ENCODE measurements at places on chromosomes 2 and 18.

GRCh38 chr2:217382794-217383193 lies 522.9 kb upstream of the TNP1 start:
- DNase-seq = no peak

GRCh38 chr18:7336623-7337022 lies 105.7 kb downstream of the LRRC30 start:
- DNase-seq = no peak

DNA sequence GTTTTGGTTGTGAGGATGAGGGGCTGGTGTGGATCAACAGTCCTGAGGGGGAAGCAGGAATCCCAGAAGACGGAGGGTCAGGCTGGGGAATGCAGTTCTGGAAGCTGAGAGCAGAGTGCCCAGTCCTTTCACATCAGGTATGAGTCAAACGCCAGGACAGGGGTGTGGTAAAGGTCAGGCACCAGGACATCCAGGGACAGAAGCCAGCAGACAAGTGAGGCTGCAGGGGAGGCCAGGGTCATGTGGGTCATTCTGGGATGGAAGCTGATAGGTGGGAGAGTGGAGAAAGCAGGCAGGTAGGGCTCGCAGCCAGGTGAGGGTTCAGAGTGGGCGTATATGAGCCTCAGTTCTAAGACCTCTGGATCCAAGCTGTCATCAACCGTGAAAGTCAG lies 12.8 kb upstream of the GNLY start:
- DNase-seq = no peak

DNA sequence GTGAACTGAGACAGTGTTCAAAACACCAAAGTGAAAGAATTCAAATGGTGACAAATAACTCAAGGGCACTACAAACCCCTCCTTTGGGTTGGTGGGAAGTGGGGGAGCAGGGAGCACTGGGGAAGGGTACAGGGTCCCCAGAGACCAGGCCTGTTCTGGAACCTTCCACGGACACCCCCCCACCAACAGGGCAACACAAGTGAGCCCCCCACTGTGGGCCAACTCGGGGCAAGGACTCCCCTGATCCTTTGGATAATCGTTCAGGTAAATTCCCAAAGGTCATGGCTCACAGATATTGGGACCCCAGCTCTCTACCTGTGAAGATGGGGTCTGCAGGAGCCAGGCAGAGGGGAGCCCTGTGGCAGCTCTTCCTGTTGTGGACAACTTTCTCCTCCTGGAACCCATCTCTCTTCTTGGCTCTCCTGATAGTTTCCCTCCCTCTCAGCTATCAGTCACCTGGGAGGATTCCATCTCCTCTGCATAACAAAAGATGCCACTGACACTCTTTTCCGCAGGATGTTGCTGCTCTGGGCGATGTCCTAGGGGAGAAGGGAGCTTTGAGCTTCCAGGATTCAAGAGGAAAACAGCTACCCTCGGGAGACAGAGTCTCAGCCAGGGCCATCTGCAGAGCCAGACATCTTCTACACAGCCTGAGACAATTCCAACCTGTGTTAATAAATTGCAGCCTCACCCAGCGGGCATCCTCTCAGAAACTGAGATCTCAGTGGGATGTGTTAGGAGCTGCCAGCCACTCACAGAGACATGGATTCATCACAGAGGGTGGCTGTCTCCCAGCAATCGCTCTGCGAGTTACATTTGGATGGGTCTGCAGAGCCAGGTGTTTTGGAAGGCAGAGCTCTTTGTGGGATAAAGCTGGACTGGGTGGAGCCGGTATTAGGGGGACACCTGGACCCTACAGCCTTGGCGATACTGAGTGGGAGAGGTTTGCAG lies 35.4 kb downstream of the MBP start:
- DNase-seq = no peak

DNA sequence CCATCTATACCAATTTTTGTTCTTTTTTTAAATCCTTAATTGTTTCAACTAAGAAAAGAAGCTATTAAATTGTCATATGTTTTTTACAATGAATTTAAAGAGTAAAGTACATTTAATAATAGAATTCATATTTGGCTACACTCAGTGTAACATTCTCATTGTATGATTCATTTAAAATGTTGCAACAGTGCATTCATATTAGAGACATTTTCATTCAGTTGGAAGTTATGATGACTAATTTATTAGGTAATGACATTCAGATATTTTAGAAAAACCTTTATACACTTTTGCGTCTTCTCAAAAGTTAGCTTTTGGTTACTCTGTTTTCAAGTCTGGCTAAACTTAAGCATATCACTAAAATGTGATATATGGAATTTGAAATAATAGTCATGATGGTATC lies 887.5 kb upstream of the NRXN1 start:
- DNase-seq = no peak

GRCh38 chr18:32905651-32906050 lies 132.8 kb upstream of the KLHL14 start:
- no peak for DNase-seq

GRCh38 chr2:100113990-100114433 lies 28.4 kb downstream of the AFF3 start:
- DNase-seq = peak; percentile 18

DNA sequence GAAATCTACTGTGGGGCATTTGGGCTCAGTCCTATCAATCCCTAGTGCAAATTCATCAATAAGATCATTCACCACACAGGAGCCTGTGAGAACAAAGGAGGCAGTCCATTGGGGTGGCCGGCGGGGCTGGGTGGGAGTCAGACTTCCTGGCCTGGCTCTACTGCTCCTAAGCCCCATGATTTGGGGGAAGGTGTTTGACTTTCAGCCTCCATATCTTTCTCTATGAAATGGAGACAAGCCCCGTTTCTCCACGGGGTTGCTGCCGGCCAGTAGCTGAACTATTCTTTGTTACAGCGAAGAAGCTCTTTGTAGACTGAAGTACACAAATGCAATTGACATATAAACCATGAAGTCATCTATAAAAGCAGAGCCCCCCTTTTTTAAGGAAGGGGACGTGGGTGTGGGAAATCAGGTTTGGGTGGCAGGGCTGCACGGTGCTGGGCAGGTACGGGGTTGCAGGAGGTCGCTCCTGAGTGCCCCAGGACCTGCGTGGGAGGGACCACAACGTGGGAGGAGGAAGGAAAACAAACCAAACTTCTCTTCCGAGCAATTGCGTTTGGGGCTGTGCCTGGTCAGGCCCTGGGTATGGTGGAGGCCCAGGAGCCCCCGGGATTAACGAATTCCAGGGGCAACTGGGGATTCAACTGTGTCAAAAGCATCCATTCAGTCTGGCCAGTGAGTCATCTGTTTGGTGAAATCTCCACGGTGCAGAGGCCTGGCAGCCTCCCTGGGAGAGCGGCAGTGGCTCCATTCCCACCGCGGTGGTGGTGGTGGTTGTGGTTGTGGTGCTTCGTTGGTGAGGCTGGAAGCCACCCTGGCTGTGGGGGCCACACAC lies 18.2 kb downstream of the FBLN7 start:
- DNase-seq = no peak

GRCh38 chr2:3377279-3377611 lies 373 bp downstream of the EIPR1 start:
- DNase-seq = no peak

- DNase-seq = no peak
These were observed 229.2 kb downstream of the ANAPC1 start for GRCh38 chr2:111654829-111655228.

DNA sequence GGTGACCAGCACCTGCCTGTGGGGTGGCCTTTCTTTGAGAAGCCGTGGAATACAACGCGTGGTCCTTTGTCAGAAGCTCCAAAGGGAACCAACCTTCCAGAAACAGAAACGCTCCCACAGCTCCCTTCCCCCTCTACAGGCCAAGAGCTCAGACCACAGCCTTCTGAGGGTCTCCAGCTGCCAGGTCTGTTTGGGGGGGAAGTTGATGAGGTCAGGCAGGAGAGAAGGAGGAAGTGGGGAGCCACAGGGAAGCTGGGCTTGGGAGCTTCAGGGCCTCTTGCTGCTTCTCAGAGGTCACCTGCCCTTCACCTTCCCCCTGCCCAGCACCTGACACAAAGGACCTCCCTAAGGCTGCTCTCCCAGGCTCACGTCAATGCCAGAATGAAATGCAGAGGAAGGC lies 287.7 kb upstream of the ID2 start:
- no peak for DNase-seq

DNA sequence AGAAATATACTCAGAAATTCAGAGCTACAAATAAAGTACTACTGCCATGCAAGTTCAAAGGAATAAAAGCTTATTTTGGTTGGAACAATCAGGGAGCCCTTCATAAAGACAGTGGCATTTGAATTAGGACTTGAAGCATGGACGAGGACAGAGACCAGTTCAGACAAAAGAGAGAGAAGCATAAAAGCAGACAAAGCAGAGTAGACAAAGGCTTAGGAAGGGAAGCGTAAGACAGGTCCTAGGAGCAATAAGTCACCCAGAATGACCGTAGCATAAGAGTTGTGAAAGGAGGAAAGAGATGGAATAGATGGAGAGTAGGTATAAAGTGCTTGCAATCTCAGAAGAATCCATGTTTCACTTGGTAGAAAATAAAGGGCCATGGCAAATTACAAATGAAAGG lies 14.0 kb downstream of the PDE1A start:
- no peak for DNase-seq

DNA sequence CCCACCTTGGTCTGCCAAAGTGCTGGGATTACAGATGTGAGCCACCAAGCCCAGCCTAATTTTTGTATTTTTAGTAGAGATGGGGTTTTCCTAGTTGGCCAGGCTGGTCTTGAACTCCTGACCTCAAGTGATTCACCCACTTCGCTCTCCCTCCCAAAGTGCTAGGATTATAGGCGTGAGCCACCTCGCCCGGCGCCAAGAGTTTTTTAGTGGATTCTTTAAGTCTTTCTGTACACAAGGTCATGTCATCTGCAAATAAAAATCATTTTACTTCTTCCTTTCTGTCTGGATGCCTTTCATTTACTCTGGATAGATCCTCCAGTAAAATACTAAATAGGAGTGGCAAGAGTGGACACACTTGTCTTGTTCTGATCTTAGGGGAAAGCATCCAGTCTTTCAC lies 61.7 kb downstream of the KCMF1 start:
- no peak for DNase-seq

Data from GM12892 (cell line).